Stimulated activated CD4-positive, alpha-beta T cell treated with anti-CD3 and anti-CD28 coated beads, Interleukin-1b, Interleukin-23, amount 100 ng/mL, for 24 hours (primary cell): ENCODE measurements at places on chromosomes 6 and 20.

GRCh38 chr6:25014791-25015560 is 79.2 kb upstream of the RIPOR2 start:
- no peak for DNase-seq

DNA sequence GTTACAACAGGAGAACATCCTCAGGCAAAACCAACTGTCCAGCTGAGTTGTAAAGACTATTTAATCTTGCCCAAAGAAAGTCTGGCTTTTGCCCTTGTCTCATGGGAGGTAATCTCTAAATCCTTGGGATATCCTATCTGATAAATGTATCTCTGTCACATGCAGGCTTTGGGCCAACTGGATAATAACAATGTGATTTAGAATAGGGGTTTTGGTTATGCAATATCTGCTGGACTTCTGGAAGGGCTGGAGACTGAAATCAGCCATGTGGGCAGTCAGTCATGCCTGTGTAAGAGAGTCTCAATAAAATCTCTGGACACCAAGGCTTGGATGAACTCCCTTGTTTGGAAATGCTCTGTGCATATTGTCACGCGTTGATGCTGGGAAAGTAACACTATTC is 56.3 kb upstream of the PRL start:
- no peak for DNase-seq

- DNase-seq, result no peak
These were observed 109.5 kb upstream of the HSF2 start for GRCh38 chr6:122289762-122290539.

GRCh38 chr6:134517145-134517658 is 199.3 kb upstream of the SGK1 start:
- DNase-seq, result no peak

DNA sequence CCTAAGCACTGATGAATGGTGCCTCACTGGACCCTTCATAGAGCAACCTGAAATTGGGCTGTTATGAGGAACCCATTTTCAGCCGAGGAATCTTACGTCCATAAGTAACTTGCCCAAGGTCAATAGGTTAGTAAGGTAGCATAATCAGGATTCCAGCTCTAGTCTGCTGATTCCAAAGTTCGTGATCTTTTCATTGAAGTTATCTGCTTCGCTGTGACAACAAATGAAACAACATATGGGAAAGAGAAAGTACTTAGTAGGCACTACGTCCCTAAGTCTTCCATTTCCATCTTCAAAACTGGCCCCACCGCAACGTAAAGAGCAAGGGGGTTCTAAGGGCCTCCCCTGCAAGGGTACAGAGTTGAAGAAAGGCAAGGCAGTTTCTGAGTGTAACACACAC is 49.5 kb downstream of the MYLIP start:
- no peak for DNase-seq

GRCh38 chr6:162882801-162883481 is 155.2 kb downstream of the PACRG start:
- DNase-seq, result no peak

GRCh38 chr20:9565910-9566550 is 51.6 kb downstream of the LAMP5 start:
- no peak for DNase-seq

- DNase-seq, result no peak
These were observed 58.2 kb upstream of the IL20RA start for GRCh38 chr6:137102851-137103492.

DNA sequence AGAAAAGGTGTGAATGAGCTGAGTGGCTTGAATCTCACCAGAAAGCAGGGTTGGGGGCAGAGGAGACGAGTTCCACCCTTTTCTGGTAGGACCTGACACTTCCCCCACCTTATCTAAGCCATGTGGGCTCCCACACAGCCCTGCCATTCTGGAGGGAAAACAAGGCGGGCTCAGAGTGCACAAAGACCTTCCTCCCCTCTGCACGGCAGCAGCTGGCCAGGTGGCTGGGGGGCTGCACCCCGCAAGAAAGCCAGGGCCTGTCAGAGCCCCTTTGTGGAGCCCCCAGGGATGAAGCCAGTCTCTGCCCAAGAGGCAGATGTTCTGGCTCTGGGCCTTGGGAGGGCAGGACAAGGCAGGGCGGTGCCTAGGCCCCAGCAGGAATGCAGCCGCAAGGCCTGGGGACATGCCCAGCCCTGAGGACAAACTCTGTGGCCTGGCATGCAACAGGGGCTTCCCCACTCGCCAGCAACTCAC is 48.4 kb upstream of the DSN1 start:
- DNase-seq, result no peak

DNA sequence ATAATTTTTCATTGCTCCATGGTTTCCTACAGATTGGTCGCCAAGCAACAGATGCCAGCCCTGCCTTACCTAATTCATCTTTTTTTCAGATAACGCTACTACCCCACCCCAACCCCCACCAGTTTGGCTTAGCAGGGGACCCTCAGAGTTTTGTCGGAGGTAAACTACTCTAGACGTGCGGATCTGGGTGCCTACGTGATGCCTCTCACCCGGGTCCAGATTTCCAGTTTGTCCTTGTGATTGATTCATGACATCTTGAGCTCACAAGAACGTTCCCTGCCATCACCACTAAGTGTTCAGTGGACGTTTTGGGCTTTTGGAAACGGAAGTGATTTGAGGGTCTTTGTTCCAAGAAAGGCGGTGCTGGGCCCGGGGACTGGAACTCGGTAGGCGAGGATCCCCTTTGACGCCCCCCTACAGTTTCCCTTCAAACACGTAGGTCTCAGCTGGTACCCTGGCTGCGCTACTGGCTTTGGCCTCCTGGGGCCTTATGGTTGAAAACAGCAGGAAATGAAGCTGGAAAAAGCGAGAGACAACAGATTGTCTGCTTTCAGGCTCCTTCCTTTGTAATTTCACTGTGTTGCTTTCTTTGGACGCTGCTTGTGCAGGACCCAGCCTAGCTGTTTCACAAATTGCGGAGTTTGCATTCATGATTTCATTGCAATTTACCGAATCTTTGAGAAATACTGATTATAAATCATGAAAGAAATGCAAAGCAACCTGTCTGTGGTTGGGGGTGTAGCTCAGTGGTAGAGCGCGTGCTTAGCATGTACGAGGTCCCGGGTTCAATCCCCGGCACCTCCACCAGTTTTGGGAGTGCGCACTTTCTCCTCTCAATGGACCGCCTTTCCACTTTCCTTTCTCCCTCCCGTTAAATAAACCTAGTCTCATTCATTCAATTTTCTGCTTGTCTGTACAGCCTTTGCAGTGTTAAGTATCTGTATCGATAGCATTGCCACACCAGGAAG is 81.0 kb downstream of the GPX5 start:
- DNase-seq, result peak; percentile 45

GRCh38 chr20:38249536-38250310 is 10.8 kb downstream of the KIAA1755 start:
- DNase-seq, result no peak

GRCh38 chr6:32215617-32216016 is 8.2 kb downstream of the NOTCH4 start:
- no peak for DNase-seq

DNA sequence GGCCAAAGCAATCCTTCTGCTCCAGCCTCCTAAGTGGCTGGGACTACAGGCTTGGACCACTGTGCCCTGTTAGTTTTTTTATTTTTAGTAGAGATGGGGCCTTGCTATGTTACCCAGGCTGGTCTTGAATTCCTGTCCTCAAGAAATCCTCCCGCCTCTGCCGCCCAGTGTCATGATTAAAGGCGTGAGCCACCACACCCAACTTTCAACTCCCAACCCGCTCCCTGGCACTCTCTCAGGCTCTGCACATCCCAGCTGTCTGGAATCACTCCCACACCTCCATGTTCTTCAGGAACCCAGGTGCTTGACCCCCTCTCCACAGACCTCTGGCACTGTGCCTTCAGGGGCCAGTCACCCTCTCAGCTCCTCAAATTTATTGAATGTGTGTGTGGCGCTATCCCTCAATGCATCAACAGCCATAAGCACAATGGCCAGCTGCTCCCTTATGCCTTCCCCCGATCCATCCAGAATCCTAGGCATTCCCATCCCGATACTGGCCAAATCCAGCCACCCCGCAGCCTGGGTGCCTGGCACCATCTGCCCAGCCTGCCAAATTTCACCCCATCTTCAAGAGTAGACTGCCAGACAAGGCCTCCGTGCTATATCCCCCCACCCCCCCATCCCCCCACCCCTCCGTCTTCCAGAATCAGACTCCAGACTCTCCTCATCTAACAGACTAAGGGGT is 647 bp upstream of the POU5F1 start:
- no peak for DNase-seq

DNA sequence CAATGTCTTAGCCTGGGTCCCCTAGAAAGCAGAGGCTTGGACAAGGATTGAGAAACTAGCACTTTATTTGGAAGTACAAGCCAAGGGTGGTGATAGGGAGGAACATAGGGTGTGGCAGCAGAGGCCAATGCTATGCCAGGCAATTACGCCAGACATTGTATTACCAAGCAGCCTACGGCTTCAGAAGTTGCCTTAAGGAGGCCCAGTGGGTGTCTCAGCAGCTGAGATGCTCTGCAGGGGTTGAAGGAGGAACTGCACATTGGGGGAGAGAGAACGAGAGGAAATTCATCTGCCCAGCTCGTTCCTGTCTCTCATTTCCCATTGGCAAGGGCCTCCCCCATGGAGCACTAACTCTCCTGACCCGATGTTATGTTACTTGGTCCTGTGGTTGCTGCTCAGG is 859 bp downstream of the C20orf202 start:
- DNase-seq, result no peak

DNA sequence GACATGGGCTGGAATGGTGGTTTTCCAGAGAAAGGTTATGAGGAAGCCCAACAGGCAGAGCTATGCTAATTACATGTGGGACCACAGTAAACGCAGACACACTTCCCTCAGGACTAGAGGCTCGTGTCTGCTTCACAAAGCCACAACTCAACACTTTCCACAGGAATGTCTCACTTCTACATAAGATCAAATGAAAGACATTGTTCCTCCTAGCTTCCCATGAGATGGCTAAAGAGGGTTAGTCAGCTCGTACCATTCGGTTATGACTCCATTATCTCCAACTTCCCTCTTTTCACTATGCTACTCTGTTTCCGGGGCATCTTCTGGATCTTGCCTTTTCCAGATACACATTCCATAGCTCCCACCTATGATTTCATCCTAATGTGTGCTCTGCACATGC is 29.1 kb upstream of the ZC3H12D start:
- DNase-seq, result no peak

GRCh38 chr20:57628047-57628961 is 8.1 kb upstream of the ZBP1 start:
- DNase-seq, result no peak

DNA sequence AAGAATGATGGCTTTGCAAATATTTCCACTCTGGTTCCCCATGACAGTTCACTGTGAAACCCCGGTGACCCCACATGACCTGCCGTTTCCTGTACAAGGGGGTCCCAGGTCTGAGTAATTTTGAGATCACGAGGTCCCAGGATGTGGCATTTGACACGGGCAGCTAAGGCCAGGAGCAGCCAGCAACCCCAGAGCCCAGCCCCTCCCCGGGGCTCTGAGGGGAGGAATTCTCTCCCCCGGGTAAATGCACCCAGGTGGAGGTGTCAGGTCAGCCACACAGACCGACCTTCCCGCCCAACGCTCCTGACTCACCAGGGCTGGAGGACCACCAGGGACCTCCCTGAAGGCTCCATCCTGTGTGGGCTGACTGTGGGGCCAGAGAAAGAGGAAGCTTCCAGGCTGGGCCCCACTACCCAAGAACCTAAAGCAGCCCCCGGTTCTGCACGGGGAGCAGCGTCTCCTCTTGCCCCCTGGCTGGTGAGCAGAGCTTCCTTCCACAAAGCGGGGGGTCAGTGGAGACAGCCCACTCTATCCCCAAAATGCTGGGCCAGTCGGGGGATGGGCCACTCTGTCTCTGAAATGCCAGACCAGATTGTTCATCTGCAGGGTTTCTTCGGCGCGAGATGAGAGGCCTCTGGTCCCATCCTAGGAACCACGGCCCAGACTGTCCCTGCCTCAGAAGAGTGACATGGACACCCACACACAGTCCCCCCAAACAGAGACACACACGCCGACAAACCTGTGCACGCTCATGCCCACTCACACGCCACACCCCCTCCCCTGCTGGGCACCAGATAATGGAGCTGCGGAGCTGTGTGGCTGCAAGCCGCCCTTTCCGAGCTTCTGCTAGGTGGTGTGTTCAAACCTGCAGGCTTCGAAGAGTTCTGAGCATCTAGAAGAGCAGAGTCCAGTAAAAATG is 23.4 kb upstream of the SLCO4A1 start:
- DNase-seq, result no peak

DNA sequence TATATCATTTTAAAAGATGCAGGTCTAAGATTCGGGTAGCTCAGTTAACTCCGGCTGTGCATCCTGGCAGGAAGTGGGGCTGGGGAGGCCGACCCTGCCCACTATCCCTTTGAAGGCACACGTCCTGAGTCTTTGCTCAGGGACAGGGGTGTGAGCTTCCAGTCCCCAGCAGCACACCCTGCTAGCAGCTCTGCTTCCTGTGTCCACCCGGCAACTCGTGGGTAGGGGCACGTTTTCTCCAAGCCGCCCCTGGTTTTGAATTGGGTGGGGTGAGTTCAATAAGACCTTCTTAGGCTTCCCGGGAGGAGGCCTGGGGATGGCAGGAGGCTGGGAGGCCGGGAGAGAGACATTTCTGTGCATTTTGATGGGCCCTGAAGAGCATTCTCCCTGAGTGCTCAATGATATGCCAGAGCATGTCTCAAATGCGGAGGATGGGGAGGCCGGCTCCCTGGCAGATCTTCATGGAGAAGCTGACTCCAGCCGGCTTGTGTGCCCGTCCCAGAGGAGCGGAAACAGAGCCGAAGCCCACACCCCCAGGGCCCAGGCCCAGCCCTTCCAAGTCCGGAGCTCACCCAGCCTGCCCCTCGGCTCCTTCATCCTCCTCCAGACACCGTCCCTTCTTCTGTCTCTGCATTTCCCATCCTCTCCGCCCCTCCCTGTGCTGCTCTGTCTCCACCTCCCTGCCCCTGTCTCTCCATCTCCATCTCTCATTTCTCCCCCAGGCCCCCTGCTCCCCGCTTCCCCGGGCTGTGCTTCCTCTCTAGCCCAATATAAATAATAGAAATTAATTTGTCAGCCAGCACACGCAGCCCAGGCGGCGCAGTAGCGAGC is 36.3 kb upstream of the ZFAND3 start:
- no peak for DNase-seq

DNA sequence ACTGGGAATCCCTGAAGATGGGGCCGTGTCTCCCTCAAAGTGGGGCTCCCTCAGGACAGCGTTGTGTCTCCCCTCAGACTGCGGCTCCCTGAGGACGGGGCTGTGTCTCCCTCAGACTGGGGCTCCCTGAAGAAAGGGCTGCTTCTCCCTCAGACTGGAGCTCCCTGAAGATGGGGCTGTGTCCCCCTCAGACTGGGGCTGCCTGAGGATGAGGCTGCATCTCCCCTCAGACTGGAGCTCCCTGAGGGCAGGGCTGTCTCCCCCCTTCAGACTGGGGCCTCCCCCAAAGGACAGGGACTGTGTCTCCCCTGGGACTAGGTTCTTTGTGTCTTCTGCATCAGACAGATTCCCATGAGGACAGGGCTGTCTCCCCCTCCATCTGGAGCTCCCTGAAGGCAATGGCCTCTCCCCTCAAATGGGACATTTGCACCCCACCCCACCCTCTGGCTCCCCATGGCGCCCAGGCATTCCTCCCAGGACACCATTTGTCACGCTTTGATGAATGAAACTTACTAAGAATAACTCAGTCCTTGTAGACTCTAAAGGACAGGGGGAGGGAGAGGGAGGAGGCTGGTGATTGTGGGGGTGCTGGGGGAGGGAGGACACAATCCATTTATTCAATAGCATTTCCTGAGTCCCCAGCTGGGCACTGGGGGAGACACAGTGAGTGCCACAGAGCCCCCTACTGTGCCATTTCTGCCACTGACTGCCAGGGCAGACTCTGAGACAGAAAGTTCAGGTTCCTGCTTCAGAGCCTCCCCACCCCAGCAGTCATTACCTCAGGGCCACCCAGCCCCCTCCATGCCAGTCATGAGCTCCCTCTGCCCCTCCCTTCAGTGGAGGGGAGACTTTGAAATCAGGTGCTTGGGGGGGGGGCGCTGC is 122.4 kb downstream of the MRPL14 start:
- DNase-seq, result no peak
